ENCODE measurements at places on chromosomes 16 and 17.

GRCh38 chr17:72077326-72077960 lies 43.4 kb upstream of the SOX9 start:
- no peak for DNase-seq

DNA sequence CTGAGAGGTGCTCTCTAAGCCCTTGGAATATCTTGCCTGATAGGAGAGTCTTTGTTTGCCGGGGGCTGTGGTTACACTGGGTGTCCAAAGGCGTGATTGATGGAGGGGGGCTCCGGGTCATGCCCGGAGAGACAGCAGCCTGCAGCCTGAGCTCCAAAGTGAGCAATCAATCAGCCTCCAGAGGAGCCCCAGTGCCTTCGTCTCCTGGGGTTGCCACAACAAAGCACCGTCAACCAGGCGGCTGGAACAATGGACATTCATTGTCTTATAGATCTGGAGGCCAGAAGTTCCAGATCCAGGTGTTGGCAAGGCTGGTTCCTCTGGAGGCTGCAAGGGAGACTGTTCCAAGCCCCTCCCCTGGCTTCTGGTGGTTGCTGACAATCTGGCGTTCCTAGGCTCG lies 24.0 kb upstream of the GINS2 start:
- no peak for DNase-seq

DNA sequence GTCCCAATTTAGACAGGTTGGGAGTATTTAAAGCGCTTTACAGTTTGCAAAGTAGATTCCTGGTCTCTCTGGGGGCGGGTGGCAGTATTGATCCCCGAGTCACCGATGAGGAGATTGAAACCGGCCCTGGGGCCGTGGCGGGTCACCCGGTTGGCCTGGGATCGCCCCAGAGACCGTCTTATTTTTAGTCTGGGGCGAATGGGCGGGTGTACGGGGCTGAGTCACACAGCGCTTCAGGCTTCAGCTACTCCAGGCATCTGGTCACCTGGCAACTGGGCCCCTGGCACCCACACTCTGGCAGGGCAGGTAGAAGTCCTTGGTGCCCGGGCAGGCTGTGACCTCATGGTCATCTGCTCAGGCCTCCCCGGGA lies 669 bp downstream of the MIEF2 start:
- DNase-seq: peak; percentile 57

DNA sequence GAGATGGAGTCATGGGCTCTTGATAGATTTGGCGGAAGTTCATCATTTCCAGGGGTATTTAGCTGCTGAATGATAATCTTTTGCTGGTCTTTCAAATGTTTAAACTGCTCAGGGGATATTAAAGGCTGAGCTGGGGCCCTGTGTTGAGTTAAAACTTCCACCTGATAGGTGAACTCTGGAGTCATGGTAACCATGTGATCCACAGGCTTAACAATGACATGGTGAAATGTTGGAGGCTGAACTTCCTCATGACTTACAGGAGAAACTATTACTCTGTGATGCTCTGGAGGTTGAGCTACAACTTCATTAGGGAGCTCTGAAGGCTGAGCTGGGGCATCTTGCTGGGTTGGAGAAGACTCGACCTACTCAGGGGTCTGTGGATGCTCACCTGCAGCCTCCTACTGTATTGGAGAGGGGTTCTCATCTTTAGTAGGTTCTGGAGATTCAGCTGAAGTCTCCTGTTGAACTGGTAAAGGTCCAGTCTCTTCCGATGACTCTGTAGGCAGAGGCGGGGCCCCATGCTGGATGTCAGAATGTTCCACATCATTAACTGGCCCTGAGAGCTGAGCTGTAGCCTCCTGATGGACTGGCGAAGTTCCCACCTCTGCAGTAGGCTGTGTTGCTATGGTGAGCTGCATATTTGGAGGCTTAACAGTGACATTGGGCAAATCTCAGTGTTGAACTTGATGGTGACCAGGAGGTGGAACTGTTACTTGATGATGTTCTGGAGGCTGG lies 24.2 kb downstream of the RDM1 start:
- DNase-seq: no peak

DNA sequence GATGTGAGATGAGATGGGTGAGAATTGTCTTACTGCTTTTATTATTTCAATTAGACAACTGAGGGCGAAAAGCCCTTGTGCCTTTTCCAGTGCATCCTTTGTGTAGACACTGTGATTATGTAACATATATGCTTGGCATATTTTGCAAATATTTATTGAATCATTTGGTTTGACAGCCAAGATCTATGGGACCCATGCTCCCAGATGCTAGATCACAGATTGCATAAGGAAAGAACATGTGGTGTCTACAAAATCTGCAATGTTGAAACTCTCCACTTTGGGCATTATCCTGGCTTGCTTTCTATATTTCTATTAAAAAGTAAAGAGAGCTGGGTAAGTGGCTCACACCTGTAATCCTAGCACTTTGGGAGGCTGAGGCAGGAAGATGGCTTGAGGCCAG lies 4.8 kb upstream of the COG1 start:
- DNase-seq: no peak

DNA sequence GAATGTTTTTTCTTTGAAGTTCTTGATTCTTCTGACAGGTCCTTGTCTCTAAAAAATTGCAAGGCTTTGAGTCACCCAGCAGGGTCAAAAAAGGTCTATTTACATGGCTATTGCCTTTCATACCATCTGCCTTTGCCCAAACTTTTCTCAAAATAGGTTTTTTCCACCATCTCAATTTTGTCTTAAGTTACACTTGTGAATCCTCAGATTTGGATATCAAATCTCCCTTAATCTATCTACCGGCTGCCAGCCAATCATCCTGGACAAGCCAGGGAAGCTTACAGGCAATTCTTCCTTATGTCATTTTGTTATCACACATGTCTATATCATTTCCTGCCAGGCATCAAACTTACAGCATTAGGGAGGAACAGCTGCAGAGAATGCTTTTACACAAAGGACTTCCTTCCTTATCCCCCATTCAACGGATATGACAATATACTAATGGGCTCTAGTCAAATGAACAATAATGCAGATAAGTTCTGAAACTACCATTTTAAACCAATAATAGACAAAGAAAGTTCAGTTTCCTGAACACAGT lies 104.1 kb upstream of the CORO6 start:
- no peak for DNase-seq

DNA sequence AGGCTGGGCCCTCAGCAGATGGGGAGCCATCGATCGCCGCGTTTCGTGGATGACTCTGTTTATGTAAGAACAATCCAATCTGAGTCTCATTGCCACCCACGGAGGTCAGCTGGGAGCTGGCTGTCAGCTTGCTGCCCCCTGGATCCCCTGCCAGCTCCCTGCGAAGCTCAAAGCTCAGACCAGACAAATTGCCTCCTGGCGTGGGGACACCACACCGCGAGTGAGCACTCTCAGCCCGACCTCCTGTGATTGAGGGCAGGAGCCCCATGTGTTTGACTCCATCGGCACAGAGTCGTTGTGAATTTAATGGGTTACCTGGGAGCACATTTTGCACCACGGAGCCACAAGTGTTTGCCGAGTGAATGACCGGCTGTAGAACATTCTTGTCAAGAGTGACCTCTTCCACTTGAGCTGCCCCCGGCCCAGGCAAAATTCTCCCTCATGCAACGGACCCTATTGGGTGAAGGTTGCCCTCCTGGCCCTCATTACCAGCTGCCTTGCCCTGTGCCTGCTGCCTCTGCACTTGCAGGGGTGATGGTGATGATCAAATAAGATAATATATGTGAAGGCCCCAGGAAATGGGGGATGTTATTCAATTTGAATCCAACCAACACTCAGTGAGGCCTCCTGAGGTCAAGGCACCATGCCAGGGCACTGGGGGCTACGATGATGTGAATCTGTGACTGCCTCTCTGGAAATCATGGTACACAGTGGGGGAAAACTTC lies 7.6 kb upstream of the GFAP start:
- no peak for DNase-seq

- no peak for DNase-seq
Measured at GRCh38 chr17:8222380-8222629, 11.9 kb upstream of the AURKB start.

DNA sequence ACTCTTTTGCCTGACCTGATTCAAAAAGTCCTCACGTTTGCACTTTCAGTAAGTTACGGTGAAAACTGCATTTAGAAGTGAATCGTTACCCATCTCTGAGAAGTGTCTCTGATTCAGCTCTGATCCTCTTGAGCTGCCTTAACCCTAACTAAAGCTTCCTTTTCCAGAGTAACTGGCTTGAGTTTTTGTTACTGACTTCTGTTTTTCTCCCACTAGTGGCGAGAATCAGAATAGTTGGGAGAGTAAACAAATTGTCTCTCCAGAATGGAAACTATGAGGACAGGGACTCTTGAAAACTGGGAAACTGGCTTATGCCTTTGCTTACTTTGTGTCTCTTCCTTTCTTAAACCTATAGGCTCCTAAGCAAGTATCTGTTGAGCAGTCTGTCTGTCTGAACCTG lies 31.3 kb upstream of the KPNB1 start:
- no peak for DNase-seq

DNA sequence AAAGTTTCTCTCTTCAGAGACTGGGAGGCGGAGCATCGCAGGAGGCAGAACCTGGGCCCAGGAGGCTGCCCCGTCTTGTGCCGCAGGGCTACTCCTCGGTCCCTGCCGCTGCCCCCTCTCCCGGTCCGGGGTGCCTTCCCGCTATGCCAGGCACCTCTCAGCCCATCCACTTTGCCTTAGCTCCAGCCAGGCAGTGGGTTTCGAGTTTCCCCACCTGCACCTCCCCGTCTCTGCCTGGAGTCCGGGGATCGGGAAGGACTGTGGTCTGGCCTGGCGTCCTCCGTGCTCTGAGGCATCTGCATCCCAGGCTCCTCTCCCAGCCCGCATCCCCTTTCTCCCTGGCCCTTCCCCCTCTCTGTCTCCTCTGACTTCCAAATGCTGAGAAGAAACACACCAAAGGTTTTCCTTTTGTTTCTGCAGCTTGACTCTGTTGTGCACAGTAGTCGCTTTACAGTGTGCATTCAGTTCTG lies 26.8 kb upstream of the PIK3R6 start:
- no peak for DNase-seq

DNA sequence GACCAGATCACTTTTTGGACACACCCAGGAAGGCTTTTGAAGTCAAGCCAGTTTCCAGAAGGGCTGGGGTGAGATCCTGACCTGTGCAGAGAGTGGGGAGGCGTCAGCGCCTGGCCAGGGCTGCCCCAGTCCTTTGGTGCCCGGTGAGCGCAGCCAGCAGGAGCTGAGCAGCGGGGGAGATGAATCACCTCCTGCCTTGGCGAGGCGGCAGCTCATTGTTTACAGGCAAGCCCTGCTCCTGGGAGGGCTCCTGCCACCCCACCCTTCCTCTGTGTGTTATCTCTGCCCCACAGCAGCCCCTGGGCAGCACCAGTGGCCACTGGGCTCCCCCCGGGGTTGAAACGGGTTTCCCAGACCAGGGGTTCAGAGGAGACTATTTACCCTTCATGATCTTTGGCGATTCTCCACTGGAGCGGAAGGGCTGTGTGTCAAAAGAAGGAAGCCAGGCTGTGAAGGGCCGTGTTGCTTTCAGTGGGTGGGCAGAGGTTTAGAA lies 14.1 kb upstream of the ITGB4 start:
- no peak for DNase-seq

- DNase-seq: peak; percentile 59
Measured at GRCh38 chr17:17186051-17186450, 20.1 kb downstream of the PLD6 start.

- no peak for DNase-seq
Measured at GRCh38 chr17:22514767-22515320, 822.5 kb downstream of the KCNJ18 start.

GRCh38 chr17:7703584-7704479 lies 1.2 kb upstream of the EFNB3 start:
- DNase-seq: peak; percentile 25

DNA sequence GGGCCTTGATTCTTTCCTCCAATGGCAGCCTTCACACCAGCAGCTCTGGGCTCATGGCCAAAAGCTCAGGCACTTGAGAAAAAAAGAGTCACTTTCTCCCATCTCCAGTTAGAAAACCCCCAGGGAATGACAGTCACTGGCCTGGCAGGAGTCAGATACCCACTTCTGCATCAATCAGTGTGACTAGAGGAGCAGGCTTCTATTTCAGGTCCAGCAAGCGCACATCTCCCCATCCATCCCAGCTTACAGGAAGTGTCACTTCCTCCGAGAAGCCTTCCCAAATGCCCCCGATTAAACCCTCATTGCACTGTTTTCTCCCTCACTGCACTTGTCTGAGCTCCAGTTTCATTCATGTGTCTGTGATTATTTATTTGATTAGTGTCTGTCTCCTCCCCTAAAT lies 30.4 kb upstream of the CCL1 start:
- DNase-seq: no peak

Measured in stimulated activated naive CD8-positive, alpha-beta T cell treated with anti-CD3 and anti-CD28 coated beads, Interleukin-15, Interleukin-2, amounts not matched to agents 100 U/mL and 50 U/mL, for 24 hours (primary cell).